Urinary bladder (tissue), 4 donors: ENCODE measurements at places on chromosomes 7 and 10. TPM values are rescaled to one million over a fixed set of nuclear protein-coding genes. Genes with fewer than 3 reads are reported as not detected.

DNA sequence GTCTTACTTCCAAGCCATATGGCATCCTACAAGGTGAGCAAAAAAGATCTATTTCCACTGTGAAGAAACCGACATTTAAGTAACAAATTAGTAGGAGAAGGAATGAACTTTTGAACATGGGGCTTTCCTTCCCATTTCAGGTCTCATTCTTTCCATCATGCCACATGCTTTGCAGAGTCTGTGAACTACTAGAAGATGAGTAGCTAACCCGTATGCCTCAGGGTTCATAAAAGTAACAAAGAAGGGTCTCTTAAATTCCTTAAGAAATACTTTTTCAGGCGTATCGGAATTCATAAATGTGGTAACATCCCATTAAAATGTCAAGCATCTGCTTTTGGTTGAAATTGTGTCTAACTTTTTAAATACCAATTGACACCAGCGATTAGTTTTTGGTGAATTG is 81.3 kb upstream of the TNS3 start:
- DNase-seq: no peak

BLNK gene
- 7.3 TPM for total RNA-seq

GRCh38 chr10:110845756-110846620 is 25.7 kb upstream of the PDCD4 start:
- no peak for DNase-seq

DNA sequence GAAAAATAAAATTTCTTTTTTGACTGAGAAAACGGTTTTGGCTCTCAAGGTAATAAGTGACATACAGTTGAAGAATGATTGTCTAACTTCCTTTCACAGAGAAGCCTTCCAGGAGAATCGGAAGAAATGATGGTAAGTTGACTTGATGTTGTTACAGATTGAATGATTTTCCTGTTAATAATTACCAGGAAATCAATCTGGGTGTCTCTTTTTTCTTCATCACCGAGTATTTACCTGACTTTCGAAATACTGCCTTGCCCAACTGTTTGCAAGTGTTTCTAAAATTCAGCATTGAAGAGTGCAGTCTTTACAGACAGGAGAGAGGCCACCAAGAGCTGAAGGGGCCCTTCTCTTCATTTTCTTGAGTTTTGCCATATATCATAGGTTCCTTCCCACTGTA is 4.0 kb downstream of the ITIH2 start:
- DNase-seq: no peak

DNA sequence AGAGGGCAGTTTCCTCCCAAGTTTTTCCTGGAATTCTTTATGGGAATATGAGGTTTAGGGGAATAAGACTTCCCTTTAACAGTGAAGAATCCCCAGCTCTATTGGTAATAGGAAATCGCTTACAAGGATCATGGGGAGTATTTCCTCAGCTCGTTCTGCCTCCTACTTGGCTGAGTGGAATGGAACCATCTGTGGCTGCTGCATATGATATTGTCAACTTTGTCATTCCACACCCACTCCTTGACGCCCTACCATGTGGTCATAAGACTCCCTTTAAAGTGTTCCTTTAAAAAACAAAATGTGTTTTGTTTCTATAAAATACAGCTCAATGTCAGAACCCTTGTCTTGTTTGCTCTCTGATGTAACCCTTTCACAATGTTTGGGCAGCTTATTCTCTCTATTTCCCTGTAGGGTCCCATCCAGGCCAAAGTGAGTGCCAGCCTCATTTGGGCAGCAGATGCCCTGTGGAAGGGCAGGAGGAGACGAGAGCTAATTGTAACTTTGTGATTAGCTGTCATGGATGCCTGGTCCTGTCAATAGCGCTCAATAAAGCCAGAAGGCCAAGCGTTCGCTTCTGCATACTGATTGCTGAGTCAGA is 33.8 kb upstream of the ATRNL1 start:
- no peak for DNase-seq

GRCh38 chr7:77538281-77539212 is 1.5 kb downstream of the PTPN12 start:
- peak; percentile 66 for DNase-seq
